ENCODE measurements at places on chromosomes 1 and 21.

GRCh38 chr1:9784508-9785133 is 39.1 kb downstream of the CLSTN1 start:
- DNase-seq, result peak; percentile 38

- DNase-seq, result peak; percentile 20
These were observed at the start of gene ILDR2 for GRCh38 chr1:166975361-166976129. ILDR2 (minus strand) TSS chr1:166975540; CDS start chr1:166975268, 272 bp downstream.

DNA sequence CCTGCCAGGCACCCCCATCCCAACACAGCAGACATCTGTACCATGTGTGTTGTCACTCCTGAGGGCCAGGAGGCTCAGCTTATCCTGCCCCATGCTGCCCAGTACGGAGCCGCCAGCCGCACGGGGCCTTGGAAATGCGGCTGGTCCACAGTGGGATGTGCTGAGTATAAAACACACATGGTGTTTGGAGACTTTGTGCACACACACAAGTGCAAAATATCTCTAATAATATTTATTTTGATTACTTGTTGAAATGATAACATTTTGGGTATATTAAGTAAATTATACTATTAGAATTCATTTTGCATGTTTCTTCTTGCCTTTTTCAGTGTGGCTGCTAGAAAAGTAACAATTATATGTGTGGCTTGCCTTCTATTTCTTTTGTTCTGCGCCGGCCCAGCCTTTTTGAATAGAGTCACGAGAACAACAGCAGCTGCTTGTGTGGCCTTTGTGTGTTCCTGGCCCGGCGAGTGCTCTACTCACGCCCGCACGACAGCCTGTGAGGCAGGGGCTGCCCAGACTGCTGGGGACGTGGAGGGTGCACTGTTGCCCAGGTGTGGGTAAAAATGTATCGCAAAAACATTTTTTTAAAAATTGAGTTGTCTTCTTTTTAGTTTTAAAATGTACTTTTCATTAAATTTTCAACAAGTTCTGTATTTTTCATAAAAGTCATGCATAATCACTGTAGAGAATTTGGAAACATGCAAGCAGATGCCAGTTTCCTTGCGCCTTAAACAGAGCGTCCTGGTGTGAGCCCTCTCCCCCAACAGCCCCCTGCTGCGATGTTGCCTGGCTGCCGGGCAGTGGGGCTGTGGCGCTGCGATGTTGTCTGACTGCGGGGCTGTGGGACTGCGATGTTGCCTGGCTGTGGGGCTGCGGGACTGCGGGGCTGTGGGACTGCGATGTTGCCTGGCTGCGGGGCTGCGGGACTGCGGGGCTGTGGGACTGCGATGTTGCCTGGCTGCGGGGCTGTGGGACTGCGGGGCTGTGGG is 35.5 kb downstream of the COQ8A start:
- DNase-seq, result no peak

DNA sequence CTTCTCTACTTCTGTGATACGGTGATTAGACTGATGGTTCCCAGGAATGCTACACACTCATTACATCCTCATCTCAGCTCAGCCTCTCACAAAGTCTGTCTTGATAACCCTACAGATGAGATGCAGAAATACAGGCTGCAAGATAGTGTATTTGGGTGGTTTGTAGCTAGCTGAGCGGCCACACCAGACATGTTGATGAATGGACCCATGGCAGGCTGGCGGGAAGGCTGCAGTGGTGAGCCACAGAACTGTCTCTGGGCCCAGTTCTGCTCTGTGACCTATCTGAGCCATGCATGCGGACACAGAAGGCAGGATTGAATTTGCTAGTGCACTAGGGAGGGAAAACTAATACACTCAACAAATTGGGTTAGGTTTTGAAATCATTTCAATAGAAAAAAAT is 71.9 kb downstream of the LRRN2 start:
- DNase-seq, result no peak

DNA sequence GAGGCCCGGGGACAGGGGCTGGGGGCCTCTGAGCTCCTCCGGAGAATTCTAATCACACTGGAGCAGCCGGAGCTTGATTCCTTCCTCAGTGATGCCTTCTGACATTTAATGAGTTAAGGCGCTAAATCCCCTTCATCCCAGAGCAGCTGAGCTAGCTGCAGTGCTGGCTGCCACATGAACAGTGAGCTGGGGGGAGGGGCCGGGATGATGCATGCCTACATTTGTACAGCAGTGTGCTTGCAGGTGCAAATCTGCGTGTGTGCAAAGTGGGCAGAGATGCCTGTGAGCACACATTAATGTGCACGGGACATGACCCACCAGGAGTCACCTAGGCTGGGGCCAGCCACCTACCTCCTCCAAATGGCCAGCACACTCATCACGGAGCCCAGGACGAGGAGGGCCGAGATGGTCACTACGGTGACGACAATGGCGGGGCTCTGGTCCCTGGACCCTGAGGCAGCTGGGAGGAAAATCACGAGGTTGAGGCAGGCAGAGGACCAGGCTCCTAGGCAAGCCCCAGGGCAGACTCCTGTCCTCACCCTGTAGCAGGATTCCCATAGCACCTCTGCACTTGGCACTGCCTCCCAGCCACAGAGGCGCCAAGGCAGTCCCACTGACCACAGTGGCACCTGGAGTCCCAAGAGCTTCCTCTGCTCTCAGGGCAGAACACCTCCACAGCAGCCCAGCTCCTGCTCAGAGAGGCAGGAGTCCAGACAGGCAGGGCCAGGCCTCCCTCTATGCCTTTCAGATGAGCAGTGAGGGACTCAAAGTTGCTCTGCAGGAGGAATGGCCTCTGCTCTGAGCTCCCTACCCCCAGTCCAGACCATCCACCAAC is 34.7 kb downstream of the CDCA8 start:
- DNase-seq, result no peak

DNA sequence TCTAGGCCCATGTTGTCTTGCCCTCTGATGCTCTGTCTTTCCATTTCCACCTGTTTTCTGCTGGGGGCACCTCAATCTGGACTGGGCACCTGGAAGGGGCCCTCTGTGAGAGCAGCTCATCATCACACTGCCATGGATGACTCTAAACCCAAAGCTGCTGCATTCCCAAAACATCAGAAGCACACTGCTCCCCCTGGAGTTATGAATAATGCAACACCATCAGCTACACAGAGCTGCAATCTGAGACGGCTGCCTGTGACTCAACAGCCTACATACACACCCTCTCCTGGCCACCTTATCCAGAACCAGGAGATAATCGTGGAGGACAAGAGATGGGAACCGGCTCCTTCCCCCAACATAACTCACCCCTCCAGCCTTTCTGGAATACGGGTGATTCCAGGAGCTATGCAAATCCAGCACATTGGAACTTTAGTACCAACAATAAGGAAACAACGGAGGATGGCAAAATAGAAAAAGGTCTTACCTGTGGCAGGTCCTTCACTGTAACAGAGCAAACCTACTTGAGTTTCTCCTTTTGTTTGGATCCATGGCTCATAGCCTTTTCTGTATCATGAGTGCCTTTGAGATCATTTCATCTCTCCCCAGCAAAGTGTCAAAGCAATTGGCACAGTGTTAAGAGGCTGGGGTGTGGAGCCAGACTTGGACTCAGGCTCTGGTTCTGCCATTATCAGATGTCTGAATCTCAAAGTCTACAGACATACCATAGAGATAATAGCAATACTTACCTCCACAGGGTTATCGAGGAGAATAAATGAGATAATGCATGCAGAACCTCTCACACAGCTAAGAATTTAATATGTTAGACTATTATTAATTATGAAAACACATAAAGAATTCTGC is 29.3 kb downstream of the AK2 start:
- DNase-seq, result no peak

Data from stimulated activated CD8-positive, alpha-beta memory T cell treated with anti-CD3 and anti-CD28 coated beads, Interleukin-7, amount 100 ng/mL, for 1 hour (primary cell).